ENCODE measurements at places on chromosomes 6 and 20.

- no peak for DNase-seq
- no peak overlapping the region for H3K27ac ChIP-seq
- H3K4me3 ChIP-seq: no peak overlapping the region
- no peaks in the 10 kb centered on the region for H3K27me3 ChIP-seq
- no peaks in the 10 kb centered on the region for H3K4me1 ChIP-seq
Observed at GRCh38 chr6:53026526-53026925, 31.4 kb upstream of the GSTA4 start.

DNA sequence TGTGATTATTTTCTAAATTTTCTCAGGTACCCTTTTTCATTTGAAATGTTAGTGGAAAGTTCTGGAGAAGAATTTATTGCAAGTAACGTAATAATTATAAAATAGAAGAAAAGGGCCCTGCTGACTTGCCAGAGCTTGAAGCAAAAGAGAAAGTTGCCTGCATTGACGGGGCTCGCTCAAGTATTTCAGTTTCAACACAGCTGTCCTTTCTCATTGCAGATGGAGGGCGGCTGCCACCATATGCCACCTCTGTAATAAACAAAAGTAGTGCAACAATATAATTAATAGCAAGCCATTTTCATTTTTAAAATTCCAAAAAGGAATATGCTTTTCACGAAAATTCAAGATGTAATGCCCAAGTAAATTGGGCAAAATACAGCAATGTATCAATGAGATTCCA, 246.2 kb downstream of the PACRG start:
- no peaks in the 10 kb centered on the region for H3K4me1 ChIP-seq
- no peaks in the 10 kb centered on the region for H3K36me3 ChIP-seq
- DNase-seq: no peak
- no peak overlapping the region for H3K4me3 ChIP-seq
- H3K27me3 ChIP-seq: no peaks in the 10 kb centered on the region
- H3K27ac ChIP-seq: no peak overlapping the region

DNA sequence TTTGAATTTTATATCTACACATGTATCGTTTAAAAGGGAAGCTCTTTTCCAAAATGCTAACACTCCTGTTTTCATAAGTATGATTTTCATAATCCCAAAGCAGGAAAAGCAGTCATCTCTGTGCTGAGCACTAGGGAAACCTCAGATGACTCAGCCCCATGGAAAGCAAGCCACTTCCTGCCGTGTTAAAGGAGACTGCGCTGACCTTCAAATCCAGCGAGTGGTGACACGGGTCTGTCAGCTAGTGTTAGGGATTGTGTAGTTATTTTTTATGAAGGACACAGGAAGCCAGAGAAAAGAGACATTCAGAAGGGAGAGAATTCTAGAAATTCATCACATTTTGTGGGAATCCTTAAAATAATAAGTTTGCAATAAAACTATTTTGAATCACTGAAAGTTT, 57.0 kb upstream of the CD93 start:
- H3K27ac ChIP-seq: peak overlapping the region; percentile 71
- H3K4me3 ChIP-seq: no peak overlapping the region

GRCh38 chr6:134517145-134517658, 199.3 kb upstream of the SGK1 start:
- H3K4me1 ChIP-seq: peaks cover 30% of the 10 kb centered on the region
- no peaks in the 10 kb centered on the region for H3K27me3 ChIP-seq
- peak overlapping the region; percentile 27 for H3K27ac ChIP-seq
- peak overlapping the region; percentile 21 for H3K4me3 ChIP-seq
- H3K36me3 ChIP-seq: no peaks in the 10 kb centered on the region
- DNase-seq: peak; percentile 83

DNA sequence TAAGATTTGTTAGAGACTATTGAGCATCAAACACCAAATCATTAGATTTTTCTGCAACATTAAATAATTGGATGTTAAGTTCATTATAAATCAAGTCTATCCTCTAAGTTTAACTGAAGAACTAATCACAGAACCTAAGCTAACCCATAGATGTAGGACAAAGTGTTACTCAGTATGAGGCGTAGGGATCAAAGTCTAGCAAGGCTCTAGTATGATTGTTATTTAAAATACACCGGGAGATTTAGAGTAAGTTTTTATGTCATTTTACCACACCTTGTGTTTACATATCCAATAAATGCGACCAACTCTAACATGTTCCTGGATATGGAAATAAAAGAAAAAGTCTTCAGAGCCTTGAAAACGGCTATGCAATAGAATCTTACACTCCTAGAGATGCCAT, 2.6 kb downstream of the ADGB start:
- DNase-seq: no peak
- H3K27ac ChIP-seq: no peak overlapping the region
- no peaks in the 10 kb centered on the region for H3K36me3 ChIP-seq
- H3K27me3 ChIP-seq: no peaks in the 10 kb centered on the region

GRCh38 chr20:21259346-21259745, 43.8 kb upstream of the XRN2 start:
- no peak overlapping the region for H3K27ac ChIP-seq
- H3K36me3 ChIP-seq: no peaks in the 10 kb centered on the region
- H3K4me3 ChIP-seq: no peak overlapping the region
- no peak for DNase-seq
- H3K27me3 ChIP-seq: no peaks in the 10 kb centered on the region
- H3K4me1 ChIP-seq: no peaks in the 10 kb centered on the region

- H3K36me3 ChIP-seq: no peaks in the 10 kb centered on the region
- no peaks in the 10 kb centered on the region for H3K27me3 ChIP-seq
- DNase-seq: no peak
- no peak overlapping the region for H3K4me3 ChIP-seq
Observed at GRCh38 chr6:164721460-164721859, 587.9 kb downstream of the C6orf118 start.

DNA sequence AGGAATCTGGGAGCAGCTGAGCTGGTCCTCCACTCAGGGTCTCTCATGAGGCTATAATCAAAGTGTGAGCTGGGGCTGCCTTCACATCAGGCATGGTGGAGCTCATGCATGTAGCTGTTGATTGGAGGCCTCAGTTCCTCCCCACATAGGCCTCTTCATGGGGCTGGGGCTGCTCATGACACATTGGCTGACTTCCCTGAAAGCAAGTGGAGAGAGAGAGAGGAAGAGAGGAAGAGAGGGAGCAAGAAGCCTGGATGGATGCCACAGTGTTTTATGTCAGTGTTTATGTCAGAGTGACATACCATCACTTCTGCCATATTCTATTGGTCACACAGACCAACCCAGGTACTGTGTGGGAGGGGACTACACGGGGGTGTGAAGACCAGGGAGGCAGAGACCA, 43.8 kb downstream of the EYA2 start:
- H3K4me1 ChIP-seq: no peaks in the 10 kb centered on the region
- H3K27me3 ChIP-seq: peaks cover 2% of the 10 kb centered on the region
- DNase-seq: no peak
- H3K4me3 ChIP-seq: no peak overlapping the region
- no peaks in the 10 kb centered on the region for H3K36me3 ChIP-seq

- H3K27me3 ChIP-seq: no peaks in the 10 kb centered on the region
- peaks cover 7% of the 10 kb centered on the region for H3K4me1 ChIP-seq
- H3K27ac ChIP-seq: no peak overlapping the region
- H3K36me3 ChIP-seq: no peaks in the 10 kb centered on the region
- no peak for DNase-seq
Observed at GRCh38 chr6:15338476-15338875, 92.6 kb downstream of the JARID2 start.

DNA sequence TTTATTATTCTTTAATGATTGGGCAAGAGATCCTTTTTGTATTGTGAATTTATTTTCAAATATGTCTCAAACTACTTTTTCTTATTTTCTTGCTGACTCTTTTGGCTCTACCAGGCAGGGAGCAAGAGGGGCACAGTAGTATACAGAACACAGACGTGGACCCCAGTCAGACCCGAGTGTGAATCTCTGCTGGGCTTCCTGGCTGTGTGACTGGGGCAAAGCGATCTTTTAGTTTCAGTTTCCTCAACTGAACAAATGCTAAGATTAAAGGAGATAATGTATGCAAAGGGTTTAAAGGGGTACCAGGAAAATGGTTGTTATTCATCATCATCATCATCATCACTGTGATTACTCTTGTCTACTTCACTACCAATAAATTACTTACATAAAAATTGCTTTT, 317.5 kb downstream of the HIVEP2 start:
- no peaks in the 10 kb centered on the region for H3K36me3 ChIP-seq
- H3K4me3 ChIP-seq: no peak overlapping the region
- H3K27me3 ChIP-seq: no peaks in the 10 kb centered on the region
- H3K27ac ChIP-seq: no peak overlapping the region
- DNase-seq: no peak
- H3K4me1 ChIP-seq: no peaks in the 10 kb centered on the region

GRCh38 chr6:4953440-4953839, 50.4 kb downstream of the RPP40 start:
- H3K4me3 ChIP-seq: no peak overlapping the region
- H3K4me1 ChIP-seq: no peaks in the 10 kb centered on the region
- DNase-seq: no peak
- H3K36me3 ChIP-seq: peaks cover 3% of the 10 kb centered on the region

DNA sequence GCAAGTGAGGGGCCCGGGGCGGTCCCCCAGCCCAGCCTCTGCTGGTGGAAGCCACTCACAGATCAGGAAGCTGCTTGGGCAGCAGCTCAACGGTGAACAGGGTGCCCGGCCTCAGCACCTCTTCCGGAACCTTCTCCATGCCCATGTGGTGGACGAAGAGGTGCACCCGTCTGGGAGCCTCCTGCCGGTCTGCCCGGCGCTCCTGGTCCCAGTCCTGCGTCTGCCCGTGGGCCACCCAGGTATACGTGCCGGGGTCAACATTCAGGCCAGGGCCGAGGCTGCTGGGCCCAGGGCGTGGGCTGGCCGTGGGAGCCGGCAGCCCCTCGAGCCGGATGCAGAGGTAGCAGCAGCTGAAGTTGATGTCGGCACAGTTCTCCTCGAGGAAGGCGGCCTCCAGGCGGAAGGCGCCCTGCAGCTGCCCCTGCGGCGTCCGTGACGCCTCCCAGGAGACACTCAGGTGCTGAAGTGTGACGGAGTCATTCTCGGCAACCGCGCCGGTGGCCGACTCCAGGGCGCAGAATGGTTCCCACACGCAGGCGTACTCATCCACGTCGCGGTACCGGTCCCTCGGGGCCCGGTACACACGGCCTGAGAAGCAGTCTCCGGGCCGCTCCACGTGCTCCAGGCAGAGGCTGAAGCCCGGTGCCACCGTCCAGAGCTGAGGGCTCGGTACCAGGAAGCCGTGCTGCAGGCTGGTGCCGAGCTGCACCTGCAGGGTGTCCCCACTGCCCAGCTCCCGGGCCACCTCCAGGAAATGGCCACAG, 8.7 kb downstream of the FNDC11 start:
- DNase-seq: no peak
- H3K27me3 ChIP-seq: no peaks in the 10 kb centered on the region
- no peak overlapping the region for H3K27ac ChIP-seq
- H3K36me3 ChIP-seq: no peaks in the 10 kb centered on the region

DNA sequence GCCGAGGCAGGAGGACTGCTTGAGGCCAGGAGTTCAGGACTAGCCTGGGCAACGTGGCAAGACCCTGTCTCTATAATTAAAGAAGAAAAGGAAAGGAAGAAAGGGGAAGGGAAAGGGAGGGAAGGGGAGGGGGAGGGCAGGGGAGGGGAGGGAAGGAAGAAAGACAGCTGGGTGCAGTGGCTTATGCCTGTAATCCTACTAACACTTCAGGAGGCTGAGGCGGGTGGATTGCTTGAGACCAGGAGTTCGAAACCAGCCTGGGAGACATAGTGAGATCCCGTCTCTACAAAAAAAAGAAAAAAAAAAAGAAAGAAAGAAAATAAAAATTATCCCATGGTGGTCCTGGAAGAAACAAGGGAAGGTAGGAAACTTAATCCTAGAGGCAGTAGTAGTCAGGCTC, 33.5 kb downstream of the BCL2L1 start:
- H3K27ac ChIP-seq: no peak overlapping the region
- H3K4me3 ChIP-seq: no peak overlapping the region
- H3K4me1 ChIP-seq: peaks cover 4% of the 10 kb centered on the region

DNA sequence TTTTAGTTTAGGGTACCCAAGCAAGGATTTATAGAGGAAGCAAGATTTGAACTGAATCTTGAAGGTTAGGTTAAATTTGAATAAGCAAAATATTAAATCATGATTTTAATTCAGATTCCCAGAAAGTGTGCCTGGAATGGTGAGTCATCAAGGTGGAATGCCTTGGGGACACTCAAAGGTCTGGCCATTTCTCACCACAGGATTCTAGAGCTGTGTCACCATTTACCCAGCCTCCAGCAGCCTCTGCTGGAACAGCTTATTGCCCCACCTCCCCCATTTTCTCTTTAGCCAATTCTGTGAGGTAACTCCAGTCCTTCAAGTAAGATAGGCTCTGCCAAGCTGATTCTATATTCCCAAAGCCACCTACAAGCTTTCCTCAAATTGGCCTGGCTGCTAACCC, 181.4 kb downstream of the SIM1 start:
- no peaks in the 10 kb centered on the region for H3K36me3 ChIP-seq
- no peaks in the 10 kb centered on the region for H3K27me3 ChIP-seq
- peak; percentile 79 for DNase-seq
- no peak overlapping the region for H3K4me3 ChIP-seq
- H3K27ac ChIP-seq: no peak overlapping the region
- H3K4me1 ChIP-seq: peaks cover 22% of the 10 kb centered on the region

DNA sequence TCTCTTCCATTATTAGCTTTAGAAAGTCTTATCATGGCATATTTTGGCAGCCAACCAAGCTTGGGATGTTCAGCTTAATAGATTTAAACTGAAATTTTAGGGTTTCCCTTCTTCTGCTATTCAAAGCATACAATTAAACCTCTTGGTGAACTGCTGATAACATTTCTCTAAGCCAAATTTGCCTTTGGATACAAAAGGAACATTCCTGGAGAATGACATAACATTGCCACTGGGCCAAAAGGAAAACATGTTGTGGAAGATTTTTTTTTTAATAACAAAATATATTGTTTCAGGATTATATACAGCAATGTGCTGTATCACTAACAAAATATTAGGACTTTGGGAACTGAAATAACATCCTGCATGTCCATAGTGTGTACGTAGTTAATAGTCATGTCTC, 215.1 kb upstream of the TBX18 start:
- DNase-seq: no peak
- H3K36me3 ChIP-seq: no peaks in the 10 kb centered on the region
- H3K27ac ChIP-seq: peak overlapping the region; percentile 40
- no peak overlapping the region for H3K4me3 ChIP-seq
- no peaks in the 10 kb centered on the region for H3K27me3 ChIP-seq

DNA sequence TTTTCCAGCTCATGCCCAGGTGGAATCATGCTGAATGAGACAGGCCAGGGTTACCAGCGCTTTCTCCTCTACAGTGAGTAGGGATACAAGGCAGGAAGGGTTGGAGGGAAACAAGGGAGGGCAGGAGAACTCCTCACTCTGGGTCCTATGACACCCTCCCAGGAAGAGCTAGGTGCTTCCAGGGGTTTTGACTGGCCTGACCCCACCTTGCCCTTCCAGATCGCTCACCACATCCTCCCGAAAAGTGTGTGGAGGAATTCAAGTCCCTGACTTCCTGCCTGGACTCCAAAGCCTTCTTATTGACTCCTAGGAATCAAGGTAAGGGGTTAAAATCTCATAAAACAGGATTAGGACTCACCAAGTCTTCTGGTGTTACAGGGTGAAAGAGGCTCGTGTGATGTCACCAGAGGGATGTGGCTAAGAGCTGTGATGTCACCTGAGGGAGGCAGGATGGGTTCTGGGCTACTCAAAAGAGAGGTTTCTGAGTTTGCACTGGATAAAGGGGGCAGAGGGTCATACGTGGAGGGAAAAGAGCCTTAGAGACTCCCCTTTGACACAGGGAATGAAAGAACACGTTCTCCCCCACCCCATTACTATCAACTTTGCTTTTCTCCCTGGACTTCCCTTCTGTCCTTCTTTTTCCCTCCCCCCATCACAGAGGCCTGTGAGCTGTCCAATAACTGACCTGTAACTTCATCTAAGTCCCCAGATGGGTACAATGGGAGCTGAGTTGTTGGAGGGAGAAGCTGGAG, 1.9 kb downstream of the APOM start:
- DNase-seq: no peak
- no peak overlapping the region for H3K27ac ChIP-seq
- H3K4me1 ChIP-seq: peaks cover 35% of the 10 kb centered on the region
- no peaks in the 10 kb centered on the region for H3K27me3 ChIP-seq

Measured in astrocyte (in vitro differentiated cells and primary cell).